ENCODE measurements at places on chromosomes 2 and 18. TPM values are rescaled to one million over a fixed set of nuclear protein-coding genes. Genes with fewer than 3 reads are reported as not detected.

GRCh38 chr2:204255071-204255470 lies 290.2 kb upstream of the PARD3B start:
- no peak for DNase-seq
- H3K27ac ChIP-seq = no peak overlapping the region
- no peak overlapping the region for H3K4me3 ChIP-seq
- H3K36me3 ChIP-seq = no peaks in the 10 kb centered on the region

- peaks cover 100% of the 10 kb centered on the region for H3K27me3 ChIP-seq
- DNase-seq = no peak
- no peak overlapping the region for H3K27ac ChIP-seq
Observed at GRCh38 chr2:63049211-63049969, 1.2 kb upstream of the OTX1 start.

DNA sequence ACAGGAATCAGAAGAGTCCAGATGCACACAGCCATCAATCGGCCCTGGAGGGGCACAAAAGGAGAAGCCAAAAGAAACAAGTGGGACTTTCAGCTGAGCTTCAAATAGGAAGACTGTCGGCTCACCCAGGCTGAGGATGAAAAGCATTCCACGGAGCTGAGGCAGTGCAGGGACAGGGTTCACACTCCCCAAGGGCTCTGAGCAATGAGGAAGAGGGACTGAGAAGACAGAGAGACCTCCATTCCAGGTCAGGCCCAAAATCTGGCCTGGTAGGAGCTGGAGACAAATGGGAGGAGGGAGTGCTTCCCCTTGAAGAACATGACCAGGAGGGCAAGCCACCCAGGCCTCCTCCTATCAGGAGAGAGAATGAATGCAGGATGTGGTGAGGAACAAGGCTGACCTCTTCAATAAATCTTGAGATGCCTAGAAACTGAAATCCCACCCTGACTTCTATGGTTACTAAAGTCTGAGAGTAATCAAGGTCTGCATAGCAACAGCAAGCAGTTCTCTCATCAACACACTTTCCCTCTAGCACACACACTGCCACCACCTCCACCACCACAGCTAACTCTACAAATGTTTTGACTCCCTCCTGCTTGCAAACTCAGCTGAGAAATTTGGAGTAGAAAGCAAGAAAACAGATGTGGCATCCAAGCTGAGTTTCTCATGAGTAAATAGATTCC lies 434.4 kb downstream of the TNS1 start:
- H3K27ac ChIP-seq = no peak overlapping the region
- no peak overlapping the region for H3K4me3 ChIP-seq
- H3K4me1 ChIP-seq = no peaks in the 10 kb centered on the region
- H3K27me3 ChIP-seq = no peaks in the 10 kb centered on the region

DNA sequence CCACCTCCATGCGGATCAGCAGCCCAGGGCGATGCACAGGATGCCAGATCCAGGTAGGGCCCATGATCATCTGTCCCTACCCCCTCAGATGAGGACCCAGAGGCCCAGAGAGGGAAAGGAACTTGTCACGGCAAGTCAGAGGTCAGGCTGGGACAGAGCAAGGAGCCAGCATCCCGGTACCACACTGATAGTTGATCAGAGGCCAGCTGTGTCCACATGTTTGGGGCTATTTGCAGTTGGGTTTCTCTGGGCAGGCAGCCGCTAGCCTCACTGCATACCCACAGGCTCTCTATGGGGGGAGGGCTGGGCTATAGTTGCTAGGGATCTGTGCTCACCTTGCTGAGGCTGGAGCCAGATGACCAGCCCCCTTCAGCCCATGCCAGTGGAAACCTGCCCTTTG lies 9.6 kb downstream of the GAREM2 start:
- H3K4me3 ChIP-seq = no peak overlapping the region
- no peak for DNase-seq
- no peaks in the 10 kb centered on the region for H3K36me3 ChIP-seq
- no peak overlapping the region for H3K27ac ChIP-seq
- H3K4me1 ChIP-seq = peaks cover 35% of the 10 kb centered on the region
- no peaks in the 10 kb centered on the region for H3K27me3 ChIP-seq

Gene UPP2
- not detected for total RNA-seq

GRCh38 chr2:195574312-195574711 lies 82.7 kb upstream of the SLC39A10 start:
- no peak overlapping the region for H3K4me3 ChIP-seq
- no peak overlapping the region for H3K27ac ChIP-seq
- DNase-seq = no peak
- no peaks in the 10 kb centered on the region for H3K27me3 ChIP-seq
- no peaks in the 10 kb centered on the region for H3K36me3 ChIP-seq

Gene GAD1
- total RNA-seq = not detected

DNA sequence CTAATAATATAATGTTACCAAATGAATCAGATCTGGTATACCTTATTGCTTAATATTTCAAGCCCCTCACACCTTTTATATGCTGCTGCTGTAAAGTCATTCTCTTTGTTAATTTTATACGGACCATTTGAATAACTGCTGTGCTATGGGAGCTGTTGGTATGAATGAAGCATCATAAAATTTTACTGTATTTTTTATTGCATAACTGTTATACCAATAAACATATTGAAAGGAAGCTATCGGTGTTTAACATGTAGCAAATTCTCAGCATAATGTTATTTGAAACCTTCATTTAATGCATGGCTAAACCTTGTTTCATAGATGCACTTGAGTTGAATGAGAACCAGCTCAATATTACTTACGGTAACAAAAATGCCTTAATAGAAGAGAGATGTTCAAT lies 1040.3 kb downstream of the SOCS6 start:
- H3K4me3 ChIP-seq = no peak overlapping the region
- no peak overlapping the region for H3K27ac ChIP-seq
- no peaks in the 10 kb centered on the region for H3K4me1 ChIP-seq
- no peaks in the 10 kb centered on the region for H3K36me3 ChIP-seq
- no peaks in the 10 kb centered on the region for H3K27me3 ChIP-seq
- DNase-seq = no peak

- DNase-seq = no peak
- peaks cover 5% of the 10 kb centered on the region for H3K27me3 ChIP-seq
- H3K36me3 ChIP-seq = no peaks in the 10 kb centered on the region
- no peaks in the 10 kb centered on the region for H3K4me1 ChIP-seq
Observed at GRCh38 chr2:201820383-201821007, 14.2 kb downstream of the CDK15 start.

Gene DHRS9
- 7.3 TPM for total RNA-seq

GRCh38 chr2:6073191-6074088 lies 381.3 kb downstream of the SOX11 start:
- no peaks in the 10 kb centered on the region for H3K36me3 ChIP-seq
- no peak overlapping the region for H3K27ac ChIP-seq
- DNase-seq = no peak
- peaks cover 8% of the 10 kb centered on the region for H3K27me3 ChIP-seq
- H3K4me3 ChIP-seq = no peak overlapping the region

Gene USP37
- total RNA-seq = 5.7 TPM

Gene TUBA4B
- total RNA-seq = not detected

GRCh38 chr2:9975805-9976447 lies 24.4 kb downstream of the GRHL1 start:
- H3K4me1 ChIP-seq = peaks cover 32% of the 10 kb centered on the region
- no peak for DNase-seq
- no peaks in the 10 kb centered on the region for H3K36me3 ChIP-seq
- no peak overlapping the region for H3K27ac ChIP-seq
- H3K4me3 ChIP-seq = no peak overlapping the region

Gene AKAIN1
- total RNA-seq = not detected

All from left ventricle myocardium inferior (tissue), 1 donor.